ENCODE measurements at places on chromosomes 3 and 15.
A peak's percentile ranks its signal among the peaks of the same experiment; 100 is the strongest.

DNA sequence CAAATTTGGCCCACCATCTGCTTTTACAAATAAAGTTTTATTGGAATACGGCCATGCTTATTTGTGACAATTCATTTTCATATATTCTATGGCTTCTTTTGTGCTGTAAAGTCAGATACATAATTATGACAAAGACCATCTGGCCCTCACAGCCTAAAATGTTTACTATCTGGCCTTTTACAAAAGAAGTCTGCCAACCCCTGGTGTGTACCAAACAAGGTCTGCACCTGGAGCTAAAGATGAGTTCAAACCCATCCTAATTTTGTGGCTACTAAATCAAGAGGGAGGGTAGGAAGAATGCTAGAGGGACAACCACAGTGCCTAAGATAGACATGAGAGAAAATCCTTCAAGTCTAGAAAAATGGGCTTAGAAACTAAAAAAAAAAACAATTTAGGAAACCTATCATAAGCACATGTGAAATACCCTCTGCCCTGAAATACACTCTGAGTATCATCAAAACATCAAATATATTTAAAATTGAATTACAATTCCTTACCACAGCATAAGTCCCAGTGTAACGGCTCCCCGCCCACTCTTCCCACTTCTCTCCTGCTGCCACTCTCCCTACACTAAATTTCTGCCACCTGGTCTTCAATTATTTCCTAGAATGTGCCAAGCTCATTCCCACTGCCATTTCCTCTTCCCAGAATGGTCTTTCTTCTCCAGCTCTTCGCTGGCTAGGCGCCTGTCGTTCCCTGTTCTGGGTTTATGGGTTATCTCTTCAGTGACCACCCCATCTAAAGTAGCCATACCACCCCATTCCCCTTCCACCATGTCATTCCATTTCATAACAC lies 950.7 kb upstream of the CFAP20DC start:
- DNase-seq: no peak

DNA sequence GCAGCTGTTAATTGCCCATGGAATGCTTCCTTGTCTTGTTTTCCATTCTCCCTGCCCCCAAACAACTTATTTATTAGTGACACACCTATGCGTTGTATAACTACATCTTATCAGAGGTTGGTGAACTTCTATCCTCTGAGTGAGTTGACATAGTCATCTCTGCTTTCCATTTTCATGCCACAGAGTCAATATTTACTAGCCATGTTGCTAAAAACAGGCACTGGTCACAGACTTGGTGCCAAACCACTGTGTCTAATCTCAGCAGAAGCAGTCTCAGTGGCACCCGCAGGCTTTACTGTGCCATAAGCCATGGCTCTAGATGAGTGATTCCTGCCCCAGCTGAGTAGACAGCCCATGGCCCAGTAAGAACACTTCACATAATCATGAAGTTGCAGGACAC lies 26.5 kb downstream of the DAPK2 start:
- no peak for DNase-seq

DNA sequence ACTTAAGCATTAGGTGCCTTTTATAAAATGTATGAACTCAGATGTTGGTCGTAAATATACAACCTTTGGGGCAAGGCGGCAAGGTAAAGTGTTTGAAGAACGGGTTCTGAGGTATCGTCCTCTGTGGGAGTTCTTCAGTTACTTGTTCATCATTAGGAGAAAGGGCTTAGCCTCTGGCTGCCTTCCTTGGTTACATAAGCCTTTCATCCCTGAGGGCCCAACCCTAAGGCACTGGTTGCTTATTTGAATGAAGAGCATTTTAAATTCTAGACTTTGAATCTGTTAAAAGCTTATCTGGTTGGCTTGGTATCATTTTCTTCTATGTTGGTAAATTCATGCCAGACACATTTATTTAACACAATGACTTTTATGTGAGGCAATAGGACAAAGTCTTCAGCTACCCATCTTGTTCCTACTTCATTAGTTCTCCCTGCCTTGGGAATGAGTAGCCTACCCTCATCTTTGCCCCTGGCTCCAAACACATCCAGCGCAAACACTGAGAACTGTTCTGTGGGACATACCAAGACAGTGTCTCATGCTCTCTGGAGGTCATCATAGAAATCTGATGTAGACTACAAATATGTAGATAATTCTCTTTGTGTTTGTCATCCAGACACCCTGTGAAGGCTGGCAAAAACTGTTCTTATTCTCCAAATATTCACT lies 12.4 kb upstream of the CCDC80 start:
- DNase-seq: no peak

DNA sequence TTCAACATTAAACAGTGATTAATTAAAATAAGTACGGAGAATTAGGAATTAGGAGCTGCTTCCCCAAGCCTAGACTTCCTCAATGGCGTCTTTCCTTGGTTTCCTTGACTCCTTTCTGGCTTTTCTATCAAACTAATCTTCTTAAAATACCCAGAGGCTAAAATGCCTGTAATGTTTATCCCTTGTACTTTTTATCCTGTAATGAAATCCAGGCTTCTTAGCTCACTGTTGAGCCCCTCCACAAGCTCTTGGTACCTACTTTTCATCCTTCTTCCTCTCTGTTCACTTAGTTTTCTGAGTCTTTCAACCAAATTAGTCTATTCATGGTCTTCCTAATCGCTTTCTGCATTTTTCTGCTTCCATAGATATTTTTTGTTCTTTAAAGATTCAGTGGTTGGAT lies 6.9 kb upstream of the UBE2E1 start:
- DNase-seq: no peak

DNA sequence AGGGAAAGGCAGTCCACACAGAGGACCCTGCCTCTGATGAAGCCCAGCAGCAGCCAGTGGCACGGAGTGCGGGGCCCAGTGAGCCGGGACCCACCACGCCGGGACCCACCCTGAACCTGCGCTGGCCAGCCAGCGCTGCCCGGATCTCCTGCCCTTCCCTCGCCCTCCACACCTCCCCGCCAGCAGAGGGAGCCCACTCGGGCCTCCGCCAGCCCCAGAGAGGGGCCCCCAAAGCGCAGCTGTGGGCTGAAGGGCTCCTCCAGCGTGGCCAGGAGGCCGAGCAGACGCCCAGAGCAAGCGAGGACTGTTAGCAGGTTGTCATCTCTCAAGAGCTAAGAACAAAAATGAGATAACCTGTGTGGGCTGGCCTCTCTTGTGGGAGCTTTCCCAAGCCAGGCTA lies 81.3 kb upstream of the ATP10A start:
- no peak for DNase-seq

- DNase-seq: no peak
These were observed 352.8 kb upstream of the SEMA6D start for GRCh38 chr15:47364230-47365141.

- no peak for DNase-seq
These were observed 21.2 kb upstream of the IGF2BP2 start for GRCh38 chr3:185846037-185846436.

- no peak for DNase-seq
These were observed 95.5 kb upstream of the DPPA4 start for GRCh38 chr3:109432833-109433232.

DNA sequence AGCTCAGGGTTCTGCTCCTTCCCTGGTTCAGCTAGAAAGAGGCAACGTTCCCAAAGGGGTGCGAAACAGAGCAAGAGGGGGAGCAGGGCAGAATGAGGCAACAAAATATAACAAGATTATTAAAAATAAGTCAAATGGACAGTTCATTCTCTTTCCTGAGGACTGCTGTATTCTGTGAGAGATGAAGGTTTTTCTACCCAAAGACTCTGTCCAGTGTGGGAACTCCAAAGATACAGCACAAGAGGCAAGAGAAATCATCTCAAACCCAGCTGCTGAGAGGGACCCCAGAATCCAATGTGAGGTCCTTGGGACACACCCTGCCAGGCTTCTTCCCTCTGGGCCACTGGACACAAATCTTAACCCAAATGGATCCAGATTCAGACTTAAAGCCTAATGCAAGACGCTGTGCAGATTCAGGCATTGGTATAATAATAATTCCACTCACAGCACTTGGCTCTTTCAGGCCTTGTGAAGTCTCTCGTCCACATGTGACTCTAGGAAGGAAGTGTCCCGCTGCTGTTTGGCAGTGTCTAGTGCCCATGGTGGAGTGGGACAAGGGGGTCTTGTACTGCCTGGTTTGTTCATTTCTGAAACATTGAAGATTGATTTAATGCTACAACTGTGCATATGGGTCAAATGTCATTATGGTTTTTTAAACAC lies 14.5 kb upstream of the ARHGAP31 start:
- no peak for DNase-seq

DNA sequence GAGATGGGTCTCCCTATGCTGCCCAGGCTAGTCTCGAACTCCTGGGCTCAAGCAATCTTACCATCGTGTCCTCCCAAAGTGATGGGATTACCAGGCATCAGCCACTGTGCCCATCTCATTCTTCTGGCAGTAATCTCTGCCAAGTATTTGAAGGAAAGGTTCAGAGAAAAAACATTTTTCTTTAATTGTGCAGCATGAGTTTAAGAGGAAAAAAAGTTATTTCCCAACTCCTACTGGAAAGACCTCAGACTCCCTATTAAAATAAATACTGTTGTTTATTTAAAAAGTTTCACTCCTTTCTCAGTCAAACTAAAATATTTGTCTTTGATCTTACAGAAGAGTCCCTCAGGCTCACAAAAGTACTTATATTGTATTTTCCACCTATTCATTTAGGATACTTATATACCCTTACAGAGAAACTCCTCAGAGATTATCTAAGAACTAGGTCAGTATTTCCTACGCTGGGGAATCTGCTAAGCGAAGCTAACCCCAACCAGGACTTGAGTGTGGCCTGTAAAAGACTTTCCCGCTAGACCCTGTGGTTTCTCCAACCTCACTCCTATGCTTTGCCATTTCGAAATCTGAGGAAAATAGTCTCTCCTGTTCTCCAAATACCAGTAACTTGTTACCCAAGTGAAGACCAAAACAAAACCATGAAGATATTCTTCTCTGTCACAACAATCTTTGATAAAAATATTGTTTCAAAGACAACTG lies 28.7 kb downstream of the WWTR1 start:
- no peak for DNase-seq

DNA sequence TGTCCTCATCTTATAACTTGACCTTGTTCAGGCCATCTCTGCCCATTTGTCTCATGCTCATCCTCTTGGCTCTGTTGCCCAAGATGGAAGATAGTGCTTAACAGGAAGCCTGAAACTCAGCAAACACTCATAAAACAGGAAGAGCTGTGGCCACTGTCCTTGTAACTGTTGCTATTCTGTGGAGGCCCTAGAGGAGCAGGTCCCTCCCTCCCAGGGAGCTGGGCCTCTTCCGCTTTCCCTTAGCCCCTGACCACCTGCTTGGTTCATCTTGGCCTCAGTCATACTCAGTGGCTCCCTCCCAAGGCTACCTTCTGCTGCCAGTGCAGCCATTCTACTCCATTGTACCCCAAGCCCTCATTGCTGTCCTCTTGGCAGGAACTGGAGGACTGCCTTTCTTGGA lies 3.5 kb downstream of the MAPKAPK3 start:
- DNase-seq: no peak

GRCh38 chr15:71677766-71678165 lies 132.6 kb upstream of the NR2E3 start:
- DNase-seq: no peak

GRCh38 chr15:42364529-42364928 lies 5.2 kb downstream of the CAPN3 start:
- DNase-seq: peak; percentile 69

Measured in NCI-H1105 (cell line).